ENCODE measurements at places on chromosomes 16 and 17.

DNA sequence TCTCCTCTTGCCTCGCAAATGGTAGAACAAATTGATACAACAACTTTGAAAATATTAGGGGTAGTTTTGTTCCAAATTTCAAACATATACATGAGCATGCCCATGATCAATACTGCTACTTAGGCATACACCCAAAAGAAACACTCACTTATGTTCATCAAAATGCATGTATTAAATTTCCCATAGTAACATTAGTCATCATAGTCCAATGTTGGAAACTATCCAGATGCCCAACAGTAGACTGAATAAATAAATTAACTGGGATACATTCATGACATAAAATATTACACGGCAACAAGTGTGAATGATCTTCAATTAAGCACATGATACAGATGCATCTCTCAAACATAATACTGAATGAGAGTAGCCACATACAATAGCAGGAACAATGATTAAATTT lies 391.6 kb downstream of the CDH11 start:
- no peak for DNase-seq

DNA sequence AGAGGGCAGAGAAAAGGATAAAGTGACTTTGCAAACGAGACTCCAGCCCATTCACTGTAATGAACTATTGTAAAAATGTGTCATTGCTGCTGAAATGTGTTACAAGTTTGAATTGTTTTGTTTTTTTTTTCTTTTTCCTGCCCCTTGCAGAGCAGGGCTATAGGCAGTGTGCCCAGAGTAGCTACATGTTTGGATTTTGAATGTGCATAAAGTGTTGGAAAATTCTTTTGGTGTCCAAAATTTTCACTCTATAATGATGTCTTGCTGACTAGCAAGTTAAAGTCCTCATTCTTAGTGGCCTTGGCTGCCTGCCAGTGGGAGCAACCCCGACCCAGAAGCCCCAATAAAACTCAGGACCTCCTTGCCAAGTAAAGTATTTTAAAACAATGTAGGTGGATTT lies 66.5 kb downstream of the IGF2BP1 start:
- no peak for DNase-seq

DNA sequence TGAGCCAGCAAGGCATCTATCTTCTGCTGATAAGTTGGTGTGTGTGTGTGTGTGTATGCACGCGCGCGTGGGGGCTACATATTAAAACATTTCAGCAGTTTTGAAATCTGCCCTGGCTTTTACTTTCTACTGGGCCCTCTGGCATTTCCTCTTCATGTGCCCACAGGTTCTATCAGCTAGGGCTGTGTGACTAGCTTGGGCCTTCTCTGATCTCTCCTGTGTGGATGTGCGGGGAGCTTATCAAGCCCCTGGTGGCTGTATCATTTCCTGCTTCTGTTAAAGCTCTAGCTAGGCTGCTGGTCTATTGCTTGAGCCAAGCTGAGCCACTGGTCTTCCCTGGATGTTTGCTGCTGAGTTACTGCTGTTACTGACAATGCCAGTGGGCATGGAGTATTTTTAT lies 132.5 kb downstream of the AATF start:
- DNase-seq, result no peak

DNA sequence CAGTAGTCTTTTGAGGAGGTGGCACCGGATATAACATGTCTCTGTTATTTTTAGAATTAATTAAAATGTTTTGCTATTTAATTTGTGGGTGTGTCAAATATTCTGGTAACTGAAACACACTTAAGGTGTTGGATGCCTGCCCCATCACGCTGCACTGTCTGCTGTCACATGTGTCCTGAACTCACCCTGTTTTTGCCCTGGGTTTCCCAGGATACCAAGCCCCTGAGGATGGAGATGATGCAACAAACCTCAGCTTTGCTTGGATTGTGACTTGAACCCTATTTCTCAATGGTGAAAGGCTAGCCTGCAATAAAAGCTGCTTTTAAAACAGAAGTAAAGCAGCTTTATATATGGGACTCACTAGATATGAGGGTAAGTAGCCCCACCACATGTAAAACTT lies 11.5 kb upstream of the DUSP14 start:
- no peak for DNase-seq

- no peak for DNase-seq
These were observed 62.9 kb downstream of the IL21R start for GRCh38 chr16:27464626-27465482.

- no peak for DNase-seq
These were observed 158.3 kb upstream of the NOL11 start for GRCh38 chr17:67559381-67559966.

- no peak for DNase-seq
These were observed 112.7 kb downstream of the BRIP1 start for GRCh38 chr17:61750656-61751055.

- DNase-seq, result no peak
These were observed 1.2 kb upstream of the WIPI1 start for GRCh38 chr17:68458260-68459036.

DNA sequence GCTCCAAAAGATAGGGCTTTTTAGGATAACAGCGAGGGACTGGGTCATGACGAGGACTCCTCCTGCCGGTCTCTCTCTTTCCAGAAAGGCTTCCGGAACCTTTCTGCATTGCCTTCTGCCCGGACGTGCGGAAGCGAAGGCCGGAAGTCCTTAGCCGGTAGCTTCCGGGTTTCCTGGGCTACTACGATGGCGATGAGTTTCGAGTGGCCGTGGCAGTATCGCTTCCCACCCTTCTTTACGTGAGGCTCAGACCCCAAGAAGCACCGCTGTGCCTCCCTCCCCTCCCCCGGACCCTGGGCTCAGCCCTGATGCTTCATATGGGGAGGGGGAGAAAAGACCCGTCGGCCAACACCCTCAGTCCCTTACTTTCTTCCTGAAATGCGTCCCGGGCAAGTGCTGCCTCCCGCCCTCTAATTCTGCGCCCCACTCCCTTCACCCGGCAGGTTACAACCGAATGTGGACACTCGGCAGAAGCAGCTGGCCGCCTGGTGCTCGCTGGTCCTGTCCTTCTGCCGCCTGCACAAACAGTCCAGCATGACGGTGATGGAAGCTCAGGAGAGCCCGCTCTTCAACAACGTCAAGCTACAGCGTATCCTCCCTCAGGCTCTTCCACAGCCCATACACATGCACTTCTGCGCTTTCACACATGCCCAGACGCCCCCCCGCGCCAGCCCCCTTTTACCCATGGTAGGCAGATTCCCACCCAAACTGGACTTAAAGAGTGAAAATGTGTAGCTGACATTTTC lies at the start of gene VPS25:
Gene VPS25 (plus strand): TSS at position 160 of the 746 bp plus-strand sequence. CDS start 27 bp downstream, at position 187.
- peak; percentile 65 for DNase-seq

- no peak for DNase-seq
These were observed 132.4 kb downstream of the CA10 start for GRCh38 chr17:52026075-52026474.

DNA sequence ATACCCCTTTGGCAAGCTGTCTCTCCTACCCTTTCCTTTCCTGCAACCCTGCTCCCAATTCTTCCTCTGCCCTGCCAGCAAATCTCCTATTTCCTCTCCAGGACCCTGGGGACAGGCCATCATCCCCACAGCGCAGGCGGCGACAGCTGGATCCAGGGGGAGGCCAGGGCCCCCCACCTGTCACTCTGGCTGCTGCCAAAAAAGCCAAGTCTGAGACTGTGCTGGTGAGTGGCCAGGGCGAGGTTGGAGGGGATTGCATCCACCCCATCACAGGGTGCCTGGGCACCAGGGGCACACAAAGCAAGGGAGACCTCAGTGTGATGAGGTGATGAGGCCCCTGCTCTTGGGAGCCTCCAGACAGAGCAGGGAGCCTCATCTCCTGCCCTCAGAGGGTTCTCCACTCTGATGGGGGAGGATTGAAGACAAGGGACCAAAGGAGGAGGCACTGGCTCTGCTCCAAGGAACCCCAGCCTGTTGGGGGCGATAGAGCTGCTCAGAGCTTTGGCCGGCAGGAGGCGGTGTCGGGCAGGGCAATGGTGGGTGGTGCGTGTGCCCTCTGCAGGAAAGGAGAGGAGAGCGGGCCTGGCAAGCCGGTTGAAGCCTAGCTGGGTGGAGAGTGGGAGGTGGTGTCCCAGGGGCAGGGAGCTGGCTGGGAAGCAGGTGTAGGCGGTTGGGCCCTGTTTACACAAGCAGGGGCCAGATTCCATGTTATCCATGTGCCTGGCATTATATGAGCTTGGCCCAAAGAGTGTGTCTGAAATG lies 15.6 kb upstream of the PDK2 start:
- peak; percentile 90 for DNase-seq

- no peak for DNase-seq
These were observed 63.6 kb downstream of the OTOA start for GRCh38 chr16:21727344-21727743.

DNA sequence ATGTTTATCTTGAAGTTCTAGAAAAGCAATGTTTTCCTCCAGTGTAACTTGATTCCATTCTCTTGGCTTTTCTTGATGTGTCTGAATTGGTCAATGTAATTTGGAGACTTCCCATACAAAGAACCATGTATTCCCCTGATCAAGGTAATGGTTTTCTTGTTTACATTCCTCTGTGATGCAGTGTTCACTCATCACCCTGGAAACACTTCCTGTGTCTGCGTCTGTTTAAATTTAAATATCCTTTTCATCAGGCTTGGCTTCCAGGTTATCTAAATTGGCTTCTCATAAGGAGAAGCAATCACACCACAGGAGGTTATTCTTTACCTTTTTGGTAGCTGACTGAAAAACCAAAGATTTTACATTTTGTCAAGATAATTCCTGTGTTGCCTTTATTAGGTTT lies 237.3 kb upstream of the WSCD1 start:
- no peak for DNase-seq

DNA sequence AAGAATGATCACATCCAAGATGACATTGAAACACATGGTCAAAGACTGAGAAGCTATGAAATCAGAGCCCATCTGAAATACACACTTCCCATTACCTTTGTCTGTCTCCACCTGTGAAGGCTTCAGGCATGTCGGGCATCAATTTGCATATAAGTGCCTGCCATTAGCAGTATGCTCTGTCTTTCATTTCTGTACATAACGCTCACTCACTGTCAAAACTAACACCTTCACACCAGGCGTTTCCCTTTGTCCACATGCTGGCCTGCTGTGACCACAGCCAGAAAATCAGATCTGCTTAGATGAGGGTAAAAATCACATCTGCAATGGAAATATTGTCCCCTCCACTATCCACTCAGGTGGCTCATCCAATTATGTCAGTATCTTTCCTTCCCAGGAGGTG lies 524.8 kb downstream of the TOX3 start:
- no peak for DNase-seq

DNA sequence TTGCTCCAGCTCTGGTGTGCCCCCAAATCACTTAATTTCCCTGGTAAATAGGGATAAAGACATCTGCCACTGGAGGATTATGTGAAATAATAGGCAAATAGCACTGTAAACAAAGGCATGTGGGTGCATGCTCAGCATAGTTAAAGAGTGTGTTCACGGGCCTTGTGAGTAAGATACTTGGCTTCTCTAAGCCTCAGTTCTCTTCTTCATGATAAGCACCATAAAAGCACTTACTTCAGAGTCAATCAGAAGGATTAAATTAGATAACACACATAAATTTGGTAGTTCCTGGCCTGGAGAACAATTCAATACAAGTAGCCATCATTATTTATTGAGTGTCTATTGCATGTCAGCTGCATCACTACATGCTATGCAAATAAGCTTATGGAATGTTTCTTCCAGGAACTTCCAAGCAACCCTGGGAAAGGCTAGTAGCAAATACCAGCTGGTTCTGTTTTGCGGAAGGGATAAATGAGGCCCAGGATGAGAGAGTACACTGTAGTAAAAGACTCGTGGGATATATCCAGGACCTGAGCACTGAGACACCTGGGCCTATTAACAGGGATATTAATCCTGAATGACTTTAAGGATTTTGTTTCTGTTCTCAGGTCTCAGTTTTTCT lies 14.5 kb downstream of the CCL11 start:
- no peak for DNase-seq

- no peak for DNase-seq
These were observed 47.2 kb upstream of the RASL10B start for GRCh38 chr17:35684055-35684802.

- DNase-seq, result no peak
These were observed 137.8 kb downstream of the AIPL1 start for GRCh38 chr17:6297119-6297518.

- DNase-seq, result no peak
These were observed 243.1 kb downstream of the SEC14L1 start for GRCh38 chr17:77383613-77384608.

GRCh38 chr16:89042711-89043551 lies 50.7 kb upstream of the ACSF3 start:
- peak; percentile 33 for DNase-seq

- no peak for DNase-seq
These were observed 34.7 kb downstream of the ARSG start for GRCh38 chr17:68325961-68326360.

DNA sequence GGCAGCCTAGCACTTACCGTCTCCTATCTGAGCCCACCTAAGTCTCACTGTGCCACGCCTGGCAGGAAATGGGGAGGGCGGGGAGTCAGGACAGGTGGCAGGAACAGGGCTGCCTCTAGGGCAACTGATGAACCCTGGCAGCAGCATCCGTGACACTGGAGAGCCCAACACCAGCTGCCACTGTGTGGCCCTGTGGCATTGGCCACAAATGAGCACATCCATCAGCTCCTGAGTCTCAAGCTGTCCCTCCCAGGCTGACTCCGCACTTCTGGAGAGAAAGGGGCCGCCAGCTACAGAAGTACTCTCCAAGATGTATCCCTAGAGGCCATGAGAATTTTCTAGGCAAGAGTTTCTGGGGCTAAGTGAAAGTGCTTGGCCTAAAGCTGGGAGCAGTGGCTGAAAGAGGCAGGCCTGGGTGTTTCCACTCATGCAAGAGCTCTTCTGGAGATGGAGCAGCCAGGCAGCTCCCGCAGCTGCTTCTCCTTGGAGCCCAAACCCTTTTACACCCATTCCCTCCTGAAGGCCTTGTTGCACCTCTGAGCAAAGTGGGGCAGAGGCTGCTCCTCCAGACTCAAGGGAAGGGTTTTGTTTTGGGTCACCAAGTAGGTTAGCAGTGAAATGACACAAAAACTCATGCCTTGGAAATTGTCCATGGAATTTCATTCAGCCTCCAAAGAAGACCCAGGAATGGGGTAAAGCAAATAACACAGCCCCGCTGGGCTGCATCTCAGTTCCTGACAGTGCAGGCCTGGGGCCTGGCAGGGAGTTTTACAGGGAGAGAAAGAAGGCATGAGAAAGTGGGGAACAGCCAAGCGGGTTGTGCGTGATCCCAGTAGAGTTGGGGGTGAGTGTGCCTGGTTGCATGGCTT lies 25.8 kb downstream of the PEMT start:
- no peak for DNase-seq

- peak; percentile 63 for DNase-seq
These were observed 6.9 kb downstream of the CARMIL2 start for GRCh38 chr16:67651847-67652246.

DNA sequence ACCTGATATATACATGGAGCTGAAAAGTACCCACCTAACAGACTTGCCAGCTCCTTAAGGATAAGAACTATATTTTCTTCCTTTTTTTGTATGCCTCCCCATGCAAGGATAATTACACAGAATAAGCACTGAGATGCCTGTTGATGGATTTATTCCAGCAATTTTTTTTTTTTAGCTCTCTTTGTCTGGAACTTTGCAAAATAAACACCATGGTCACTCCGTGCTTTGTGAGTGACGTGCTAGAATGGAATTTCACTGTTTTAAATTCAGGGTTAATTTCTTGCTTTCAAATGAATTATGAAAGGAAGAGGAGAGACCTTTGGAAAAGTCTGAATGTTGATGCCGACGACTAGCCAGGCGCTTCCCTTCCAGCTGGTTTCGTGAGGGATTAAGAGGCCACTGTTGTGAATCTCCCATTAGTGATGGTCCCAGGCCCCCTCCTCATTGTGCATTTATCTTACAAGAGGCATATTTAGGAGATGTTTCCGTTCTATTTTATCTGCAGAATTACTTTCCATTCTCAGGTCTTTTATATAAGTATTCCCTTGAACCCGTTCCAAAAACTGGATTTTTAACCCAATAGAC lies 529.1 kb downstream of the WWOX start:
- DNase-seq, result no peak

- DNase-seq, result no peak
These were observed 38.2 kb downstream of the GRB2 start for GRCh38 chr17:75367312-75367711.
